Activated CD8-positive, alpha-beta memory T cell treated with anti-CD3 and anti-CD28 coated beads for 4 hours (primary cell): ENCODE measurements at places on chromosomes 5 and 9.

GRCh38 chr5:158039911-158040347 is 181.0 kb upstream of the CLINT1 start:
- DNase-seq = no peak

GRCh38 chr5:136242611-136243010 is 49.6 kb upstream of the SMIM32 start:
- no peak for DNase-seq

DNA sequence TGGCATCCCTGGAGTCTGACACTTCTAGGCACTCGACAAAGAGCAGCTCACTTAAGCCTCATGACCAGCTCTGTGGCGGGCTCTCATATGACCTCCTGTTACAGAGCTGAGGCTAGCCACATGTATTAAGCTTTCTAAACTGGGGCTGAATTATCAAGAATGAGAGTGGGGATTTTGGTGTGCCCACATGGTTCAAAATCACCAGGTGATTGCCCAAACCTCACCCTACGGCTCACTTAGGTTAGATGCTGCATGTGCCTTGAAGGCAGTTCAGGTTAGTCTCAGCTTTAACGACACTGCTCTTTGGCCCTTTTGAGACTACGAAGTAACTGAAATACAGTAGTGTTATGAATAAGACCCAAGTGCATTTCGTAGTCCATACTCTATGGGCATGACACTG is 39.4 kb upstream of the SMIM32 start:
- DNase-seq = no peak

DNA sequence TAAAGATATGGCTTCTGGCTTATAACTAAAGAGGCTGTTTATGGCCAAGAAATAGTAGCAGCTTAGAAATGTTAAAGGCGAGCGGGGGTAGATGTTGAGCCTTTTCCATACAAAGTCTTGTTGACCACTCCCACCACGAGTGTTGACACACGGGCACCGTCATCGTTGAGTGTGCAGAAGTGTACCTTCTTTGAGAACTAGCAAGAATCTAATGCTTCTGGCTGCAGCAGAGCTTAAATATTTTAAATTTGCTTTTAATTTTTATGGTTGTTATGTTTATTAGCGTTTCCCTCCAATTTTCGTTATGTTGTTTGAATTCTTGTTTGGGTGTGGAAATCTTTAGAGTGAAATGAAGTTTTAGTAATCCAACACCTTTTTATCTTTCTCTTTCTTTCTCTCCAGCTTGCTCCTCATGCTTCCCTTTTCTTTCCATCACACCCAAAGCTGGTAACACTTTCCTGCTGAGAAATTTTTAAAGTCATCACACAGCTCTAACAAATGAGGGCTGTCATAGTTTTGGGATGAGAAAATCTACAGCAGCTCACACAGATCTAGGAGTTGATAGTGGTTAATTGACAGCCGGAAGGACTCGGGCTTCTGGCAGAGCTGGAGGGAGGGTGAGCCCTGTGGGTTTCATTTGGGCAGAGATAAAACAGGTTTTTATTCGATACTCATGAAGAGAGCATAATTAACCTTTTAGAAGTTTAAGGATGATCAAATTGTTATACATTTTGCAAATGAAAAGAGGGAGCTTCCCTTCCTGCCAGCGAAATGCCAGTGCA is 120.1 kb upstream of the ZNF608 start:
- no peak for DNase-seq

DNA sequence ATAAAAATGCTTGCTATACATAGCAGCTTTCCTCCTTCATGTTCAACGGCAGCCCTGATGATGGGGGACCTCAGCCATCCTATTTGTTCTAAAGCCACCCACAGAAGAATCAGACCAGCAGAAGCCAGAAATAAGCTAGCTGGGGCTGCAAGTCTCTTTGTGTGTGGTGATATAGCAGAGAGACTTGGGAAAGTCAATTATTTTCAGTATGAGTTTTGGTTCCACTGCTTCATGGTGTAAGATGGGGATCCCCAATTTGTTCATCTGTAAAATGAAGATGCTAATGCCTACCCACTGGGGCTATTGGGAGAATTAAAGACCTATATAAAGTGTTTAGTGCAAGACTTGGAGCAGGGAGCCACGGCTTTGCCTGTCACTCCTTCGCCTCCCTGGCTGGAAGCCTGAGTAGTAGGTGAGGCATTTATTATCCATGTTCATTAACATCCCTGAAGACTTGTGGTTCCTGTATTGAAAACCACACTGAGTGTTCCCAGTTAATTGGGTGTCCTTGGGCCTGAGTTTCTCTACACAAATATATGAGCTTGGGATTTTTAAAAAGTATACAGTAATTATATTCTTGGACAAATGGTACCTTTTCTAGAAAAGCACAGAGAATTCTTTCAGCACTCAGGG is 210.1 kb upstream of the SLC24A2 start:
- DNase-seq = no peak

DNA sequence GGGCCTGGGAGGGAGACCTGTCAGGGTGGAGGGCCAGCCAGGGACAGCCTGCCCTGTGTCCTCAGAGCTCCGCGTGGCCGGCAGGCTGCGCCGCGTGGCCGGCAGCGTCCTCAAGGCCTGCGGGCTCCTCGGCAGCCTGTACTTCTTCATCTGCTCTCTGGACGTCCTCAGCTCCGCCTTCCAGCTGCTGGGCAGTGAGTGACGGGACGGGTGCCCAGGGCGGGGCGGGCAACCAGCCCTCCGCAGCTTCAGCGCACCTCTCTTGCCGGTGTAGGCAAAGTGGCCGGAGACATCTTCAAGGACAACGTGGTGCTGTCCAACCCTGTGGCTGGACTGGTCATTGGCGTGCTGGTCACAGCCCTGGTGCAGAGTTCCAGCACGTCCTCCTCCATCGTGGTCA is 1.8 kb downstream of the SLC34A3 start:
- DNase-seq = no peak

DNA sequence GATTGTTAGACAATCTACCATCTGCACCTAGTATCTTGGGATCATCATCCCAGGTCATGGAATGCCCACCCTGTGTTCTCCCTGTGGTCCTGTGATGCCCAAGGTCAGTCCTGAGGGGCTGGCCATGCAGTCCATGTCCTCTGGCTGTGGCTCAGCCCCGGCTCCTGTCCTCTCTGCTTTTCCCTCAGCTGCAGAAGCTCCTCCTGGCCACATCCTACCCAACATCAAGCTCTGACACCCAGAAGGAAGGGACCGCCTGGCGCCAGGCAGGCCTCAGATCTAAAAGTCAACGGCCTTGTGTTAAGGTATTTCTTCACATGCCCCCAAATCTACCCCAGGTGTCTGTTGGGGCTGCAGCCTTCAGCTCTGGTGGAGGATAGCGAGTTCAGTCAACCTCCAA is 100.5 kb downstream of the PPARGC1B start:
- DNase-seq = no peak

- DNase-seq = no peak
Observed at GRCh38 chr5:110398951-110399350, 327.5 kb downstream of the TMEM232 start.

- DNase-seq = no peak
Observed at GRCh38 chr9:128494746-128495129, 9.8 kb upstream of the GLE1 start.

GRCh38 chr9:19630760-19631159 is 158.1 kb downstream of the SLC24A2 start:
- DNase-seq = no peak

GRCh38 chr9:2810420-2811075 is 33.3 kb downstream of the PUM3 start:
- no peak for DNase-seq

GRCh38 chr9:134363450-134363849 is 37.2 kb downstream of the RXRA start:
- no peak for DNase-seq

DNA sequence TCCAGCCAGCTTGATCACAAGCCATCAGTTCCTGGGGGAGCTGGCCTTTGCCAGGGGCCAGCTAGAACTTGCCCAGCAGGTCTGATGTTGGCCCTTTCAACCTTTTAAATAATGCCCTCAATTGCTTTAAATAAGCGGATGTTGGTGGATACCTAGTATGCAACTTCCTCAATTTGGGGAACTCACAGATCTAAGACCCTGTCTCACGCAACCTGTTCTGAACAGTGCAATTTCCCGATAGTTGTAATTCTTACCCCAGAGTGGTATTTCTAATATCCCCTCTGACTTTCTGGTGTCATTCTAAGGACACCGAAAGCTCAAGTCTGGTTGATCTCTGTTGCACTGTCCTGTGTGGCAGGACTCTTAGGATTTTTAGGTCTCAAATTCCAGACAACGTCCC is 23.1 kb downstream of the GALNT12 start:
- no peak for DNase-seq

DNA sequence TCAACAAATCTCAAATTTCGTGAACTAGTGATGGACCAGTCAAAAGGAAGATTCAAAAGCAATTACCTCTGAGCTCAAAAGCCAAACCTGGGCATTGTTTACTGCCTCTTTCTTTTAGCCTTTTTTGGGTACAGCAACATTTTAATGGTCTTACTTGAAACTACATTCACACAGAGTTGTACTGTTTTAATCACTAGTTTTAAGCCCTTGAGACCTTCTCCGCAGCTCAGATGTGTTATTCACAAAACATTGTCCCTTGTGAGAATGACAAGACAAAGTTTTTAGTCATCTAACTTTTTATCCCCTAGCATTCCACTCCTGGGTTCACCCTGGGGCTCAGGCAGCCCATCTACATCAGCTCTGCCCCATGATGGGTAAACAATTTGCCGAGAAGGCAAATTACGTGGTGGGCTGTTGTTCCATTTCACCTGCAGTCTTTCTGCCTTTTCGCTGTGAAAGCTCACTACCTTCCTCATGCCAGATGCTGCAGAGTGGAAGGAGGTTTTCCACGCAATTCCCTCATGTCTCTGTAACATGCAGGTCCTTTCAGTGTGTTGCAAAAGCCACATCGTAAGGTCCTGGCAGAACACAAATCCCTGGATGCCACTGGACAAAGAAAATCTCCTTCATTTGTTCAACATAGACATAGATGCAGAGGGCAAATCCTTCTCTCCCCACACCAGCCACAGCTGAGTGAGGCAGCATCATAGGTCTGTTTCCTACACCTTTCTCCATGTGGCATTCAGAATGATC is 175.7 kb downstream of the EBF1 start:
- no peak for DNase-seq

GRCh38 chr5:180736536-180736935 is 3.3 kb downstream of the OR2Y1 start:
- no peak for DNase-seq

DNA sequence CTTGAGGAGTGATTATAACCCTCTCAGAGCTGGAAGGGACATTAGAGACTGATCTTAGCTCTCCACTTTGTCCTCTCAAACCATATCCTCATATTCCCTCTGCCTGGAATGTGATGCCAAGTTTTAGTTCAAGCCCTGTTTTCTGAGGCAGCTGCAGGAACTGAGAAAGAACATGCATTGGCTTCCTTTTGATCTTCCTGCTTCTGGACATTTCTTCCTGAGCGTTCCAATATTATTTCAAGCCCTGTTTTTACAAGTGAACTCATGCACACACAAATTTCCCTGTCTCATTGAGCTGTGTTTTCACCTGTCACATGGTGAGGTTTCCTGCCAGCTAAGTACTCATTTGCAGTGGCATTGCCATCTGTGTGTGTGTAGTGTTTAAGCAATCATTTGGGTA is 17.0 kb downstream of the FOCAD start:
- DNase-seq = no peak

DNA sequence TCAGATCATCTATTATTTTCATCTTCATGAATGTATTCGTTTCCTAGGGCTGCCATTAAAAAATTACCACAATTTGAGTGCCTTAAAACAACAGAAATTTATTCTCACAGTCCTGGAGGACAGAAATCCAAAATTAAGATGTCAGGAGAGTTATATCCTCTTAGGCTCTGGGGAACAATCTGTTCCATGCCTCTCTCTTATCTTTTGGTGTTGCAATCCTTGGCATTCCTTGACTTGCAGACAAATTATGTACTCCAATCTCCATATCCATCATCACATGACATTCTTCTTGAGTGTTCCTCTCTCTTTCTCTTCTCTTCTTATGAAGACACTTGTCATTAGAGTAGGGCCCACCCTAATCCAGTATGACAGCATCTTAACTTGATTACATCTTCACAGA is 339.4 kb downstream of the EFNA5 start:
- no peak for DNase-seq
